ENCODE measurements at places on chromosomes 3 and 15.

GRCh38 chr15:51621936-51622603 is 501 bp downstream of the DMXL2 start:
- DNase-seq: peak; percentile 47

GRCh38 chr15:67256051-67256450 is 1.5 kb downstream of the IQCH start:
- DNase-seq: no peak

GRCh38 chr15:96160269-96160668 is 170.2 kb upstream of the NR2F2 start:
- DNase-seq: no peak

DNA sequence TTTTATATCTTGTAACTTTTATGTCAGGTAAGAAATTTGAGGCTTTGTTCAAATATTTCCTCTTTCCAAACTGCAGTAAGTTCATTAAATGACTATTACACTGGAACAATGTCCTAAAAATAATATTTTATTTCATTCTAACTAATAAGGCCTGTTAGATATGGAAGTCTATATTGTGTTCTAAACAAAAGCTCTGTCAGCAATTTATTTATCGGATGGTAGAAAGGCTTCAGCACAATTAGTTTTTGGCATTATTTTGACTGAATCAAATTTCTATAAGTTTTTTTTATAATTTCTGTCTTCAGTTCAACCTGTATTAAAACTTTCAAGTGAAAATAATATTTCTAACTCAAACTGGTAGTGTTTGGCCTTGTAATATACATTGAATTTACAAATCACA is 992.1 kb downstream of the EPHA3 start:
- DNase-seq: no peak

GRCh38 chr3:39990532-39990931 is 181.1 kb downstream of the MYRIP start:
- DNase-seq: peak; percentile 80

DNA sequence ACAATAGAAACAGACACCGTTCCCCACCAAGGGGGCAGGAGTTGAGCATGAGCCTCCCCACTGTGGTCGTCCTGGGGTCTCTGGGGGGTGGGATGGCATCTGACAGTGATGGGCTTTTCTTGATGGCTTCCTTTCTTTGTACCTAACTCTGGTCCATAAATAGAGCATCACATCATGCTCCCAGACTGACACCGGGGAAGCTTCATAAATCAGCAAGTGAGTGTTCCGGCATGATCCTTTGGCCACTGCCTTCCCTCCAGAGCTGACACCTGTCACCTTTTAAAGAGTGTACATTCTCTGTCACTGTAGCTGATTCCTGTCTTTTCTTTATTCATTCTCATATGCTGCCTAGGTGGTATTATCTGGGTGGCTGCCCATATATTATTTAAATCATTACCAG is 129.9 kb downstream of the ROBO2 start:
- DNase-seq: no peak

GRCh38 chr15:59299929-59300617 is 72.6 kb downstream of the MYO1E start:
- DNase-seq: peak; percentile 91

DNA sequence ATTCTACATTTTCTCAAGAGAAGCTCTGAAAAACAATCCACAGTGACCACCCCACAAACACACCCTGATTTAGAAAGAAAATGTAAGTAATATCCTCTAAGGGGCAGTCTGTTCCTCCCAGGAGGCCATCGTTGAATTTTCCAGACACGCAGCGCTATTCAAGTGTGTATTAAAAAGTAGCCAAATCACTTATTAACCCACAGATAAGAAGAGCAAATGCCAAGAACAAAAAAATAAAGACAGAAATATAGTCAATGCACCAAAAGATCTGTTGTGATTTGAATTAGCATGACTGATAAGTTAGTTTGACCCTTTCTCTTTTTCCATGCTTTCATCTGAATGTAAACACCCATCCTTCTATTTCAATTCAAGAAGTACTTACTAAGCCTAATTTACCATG is 622.8 kb upstream of the ZNF385D start:
- no peak for DNase-seq

DNA sequence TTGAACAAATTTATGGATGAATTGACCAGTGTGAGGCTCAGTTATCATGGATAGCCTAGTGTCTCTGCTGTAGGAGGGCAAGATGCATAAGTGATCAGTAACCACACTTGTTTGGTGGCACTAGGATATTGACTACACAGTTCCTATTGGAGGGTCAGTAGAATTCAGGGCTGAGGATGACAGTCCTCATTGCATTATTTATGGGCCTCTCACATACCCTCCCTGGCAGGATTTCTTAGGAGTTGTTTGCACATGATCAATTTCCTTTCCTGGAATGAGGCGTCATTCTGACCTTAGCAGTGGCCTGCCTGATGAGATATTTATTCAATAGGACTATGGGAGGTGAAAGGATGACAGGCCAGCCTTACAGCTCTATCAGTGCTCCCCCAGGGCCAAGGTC is 125.1 kb upstream of the AGBL1 start:
- no peak for DNase-seq

DNA sequence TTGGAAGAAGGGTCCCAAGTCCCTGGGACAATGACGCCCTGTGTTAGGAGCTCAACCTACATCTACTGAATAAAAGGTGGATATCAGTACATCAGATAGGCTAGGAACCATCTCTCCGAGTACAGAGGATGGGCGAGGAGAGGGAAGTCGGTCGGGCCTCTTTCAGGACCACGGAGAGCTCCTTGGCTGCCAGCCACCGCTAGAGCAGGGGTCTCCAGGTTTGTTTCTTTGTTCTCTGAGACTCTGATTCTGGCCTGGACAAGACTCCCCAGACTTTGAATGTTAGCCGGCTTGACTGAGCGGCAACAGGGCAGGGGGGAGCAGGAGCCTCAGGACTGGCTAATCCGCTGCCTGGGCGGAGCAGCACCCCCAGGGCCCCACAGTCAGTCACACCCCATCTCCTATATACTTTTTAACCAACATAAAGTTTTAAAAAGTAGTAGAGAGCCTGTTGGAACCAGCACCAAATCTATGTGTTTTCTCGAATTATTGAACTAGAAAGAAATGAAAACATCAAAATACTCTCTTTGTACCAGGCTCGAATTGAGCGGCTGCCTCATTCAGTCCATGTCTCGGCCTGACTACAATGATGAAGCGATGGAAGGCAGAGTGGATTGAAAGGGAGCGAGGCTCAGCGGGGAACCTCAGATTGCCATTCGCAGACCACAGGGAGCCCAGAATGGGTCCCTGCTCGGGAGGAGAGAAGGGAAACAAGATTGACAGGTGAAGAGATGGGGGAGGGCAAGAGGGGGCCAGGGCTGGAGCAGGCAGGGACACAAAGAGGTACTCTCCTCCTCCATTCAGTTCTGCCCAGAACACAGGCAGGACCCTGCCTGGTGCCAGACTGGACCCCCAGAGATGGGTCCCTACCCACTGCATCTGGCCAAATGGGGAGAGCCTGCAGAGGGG is 131.6 kb downstream of the TPRA1 start:
- DNase-seq: peak; percentile 51

GRCh38 chr3:52930748-52931147 is 33.4 kb upstream of the STIMATE start:
- no peak for DNase-seq

- DNase-seq: no peak
Measured at GRCh38 chr3:184039414-184039813, 7.9 kb downstream of the HTR3D start.

- DNase-seq: no peak
Measured at GRCh38 chr15:33013827-33014445, 180.6 kb downstream of the FMN1 start.
